Activated naive CD4-positive, alpha-beta T cell (primary cell): ENCODE measurements at places on chromosomes 5 and 9.

DNA sequence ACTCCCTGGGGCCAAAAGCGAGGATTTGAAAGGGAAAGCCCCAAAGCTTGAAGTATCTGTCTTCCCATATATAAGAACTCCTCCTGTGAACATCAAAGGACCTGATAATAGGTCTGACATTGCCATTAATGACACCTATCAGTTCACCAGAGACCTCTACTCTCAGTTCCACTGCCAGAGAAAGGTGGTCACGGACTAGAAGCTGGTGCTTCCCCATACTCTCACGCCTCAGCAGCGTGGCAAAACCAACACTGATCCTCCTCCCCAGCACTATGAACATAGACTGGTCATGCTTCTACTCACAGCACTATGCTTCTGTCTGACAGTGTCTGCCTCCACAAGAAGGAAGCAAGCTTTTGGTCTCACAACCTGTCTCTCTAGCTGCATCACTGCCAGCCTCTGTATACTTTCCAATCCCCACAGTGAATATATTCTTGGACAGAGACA, 37.9 kb downstream of the NRG2 start:
- no peak for DNase-seq

DNA sequence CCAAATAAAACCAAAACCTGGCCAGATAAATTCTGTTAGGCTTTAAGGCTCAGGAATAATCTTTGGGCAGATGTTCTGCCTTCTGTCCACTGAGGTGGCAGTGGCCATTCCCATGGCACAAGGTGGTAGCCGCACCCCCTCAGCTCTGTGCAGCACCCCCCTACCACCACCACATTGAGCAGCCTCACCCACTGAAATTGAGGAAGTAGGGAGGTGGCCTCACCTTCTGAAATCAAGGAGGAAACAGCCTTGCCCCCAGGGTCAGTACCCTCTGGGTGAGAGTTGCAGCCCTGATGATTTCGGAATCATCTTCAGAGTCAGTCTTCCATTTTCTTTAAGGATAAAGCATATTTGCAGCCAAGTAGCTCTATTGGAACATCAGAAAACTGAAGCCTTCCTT, 204.8 kb upstream of the PIK3R1 start:
- DNase-seq: no peak

DNA sequence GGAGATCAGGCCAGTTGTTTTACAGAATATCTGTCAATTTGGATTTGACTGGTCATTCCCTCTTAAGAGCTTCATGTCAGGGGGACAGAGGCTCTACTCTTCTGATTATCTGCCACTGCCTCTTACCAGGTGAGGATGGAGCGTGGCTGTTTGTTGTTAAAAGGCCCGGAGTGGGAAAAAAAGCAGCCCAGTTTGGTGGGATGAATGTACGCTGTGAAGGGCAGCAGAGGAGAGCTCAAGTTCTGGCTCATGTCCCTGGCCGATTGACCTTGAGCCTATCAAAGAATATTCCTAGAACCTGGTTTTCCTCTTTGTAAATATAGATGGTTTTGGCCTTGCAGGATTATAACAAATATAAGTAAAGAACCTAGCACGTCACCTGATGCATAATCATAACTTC, 16.3 kb upstream of the SHB start:
- no peak for DNase-seq

GRCh38 chr5:73838901-73839300, 212.9 kb downstream of the ARHGEF28 start:
- DNase-seq: no peak

GRCh38 chr9:96508227-96508940, 58.4 kb downstream of the HABP4 start:
- no peak for DNase-seq

GRCh38 chr5:125560476-125561225, 814.2 kb upstream of the ZNF608 start:
- DNase-seq: no peak

GRCh38 chr5:40914835-40915234, 5.5 kb downstream of the C7 start:
- no peak for DNase-seq

DNA sequence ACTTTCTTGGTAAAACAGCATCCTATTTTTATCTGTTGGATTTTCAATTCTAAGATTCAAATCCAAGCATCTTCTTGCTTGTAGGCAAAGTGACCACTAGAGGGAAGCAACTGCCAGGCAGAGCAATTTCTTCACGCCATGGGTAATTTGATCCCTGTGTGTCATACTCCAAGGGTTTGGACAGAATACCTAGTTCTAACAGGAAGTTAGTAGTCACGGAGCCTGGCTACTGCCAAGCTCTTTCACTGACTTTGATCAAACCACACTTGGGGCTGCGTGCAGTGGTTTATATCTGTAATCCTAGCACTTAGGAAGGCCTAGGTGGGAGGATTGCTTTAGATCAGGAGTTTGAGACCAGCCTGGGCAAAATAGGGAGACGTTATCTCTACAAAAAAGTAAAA, 473.6 kb upstream of the TNC start:
- no peak for DNase-seq

DNA sequence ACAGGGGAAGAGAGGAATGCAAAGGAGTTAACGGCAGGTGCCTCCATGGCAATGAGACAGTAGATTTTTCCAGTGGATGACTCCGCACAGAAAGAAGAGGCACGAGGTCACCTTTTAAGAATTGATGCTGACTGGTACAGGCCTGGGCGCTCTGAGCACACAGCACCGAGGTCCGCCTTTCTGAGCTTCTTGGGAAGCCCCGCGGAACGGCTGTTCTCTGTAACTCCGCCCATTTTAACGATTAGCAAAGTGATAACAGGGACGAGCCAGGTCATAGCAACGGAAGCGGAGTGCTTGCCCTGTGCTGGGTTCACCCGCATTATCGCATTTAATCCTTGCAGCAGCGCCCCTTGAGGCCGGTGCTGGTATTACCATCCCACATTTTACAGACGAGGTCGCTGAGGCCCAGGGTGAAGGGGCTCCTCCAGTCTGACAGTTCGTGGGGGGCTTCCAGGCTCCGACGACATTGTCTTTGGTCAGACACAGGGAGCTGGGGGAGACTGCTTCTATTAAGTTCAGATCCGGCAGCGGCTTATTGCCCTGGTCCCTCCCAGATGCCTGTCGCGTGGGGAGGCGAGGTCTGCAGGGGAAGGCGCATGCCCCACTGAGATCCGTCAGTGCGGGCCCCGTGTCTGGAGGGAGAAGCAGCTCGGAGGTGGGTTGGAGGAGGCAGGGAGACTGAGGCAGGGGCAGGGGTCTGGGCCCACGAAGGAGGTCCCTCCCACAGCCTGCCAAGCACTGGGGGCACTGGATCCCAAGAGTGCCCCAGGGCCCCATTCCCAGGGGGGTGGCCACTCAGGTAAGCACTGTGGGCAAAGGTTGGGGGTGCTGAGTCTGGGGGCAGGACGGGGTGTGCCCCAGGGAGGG, 22.3 kb upstream of the HMCN2 start:
- DNase-seq: peak; percentile 80

GRCh38 chr5:7391814-7392692, 3.9 kb upstream of the ADCY2 start:
- no peak for DNase-seq

- no peak for DNase-seq
Measured at GRCh38 chr5:154403776-154404387, 41.9 kb upstream of the SAP30L start.

DNA sequence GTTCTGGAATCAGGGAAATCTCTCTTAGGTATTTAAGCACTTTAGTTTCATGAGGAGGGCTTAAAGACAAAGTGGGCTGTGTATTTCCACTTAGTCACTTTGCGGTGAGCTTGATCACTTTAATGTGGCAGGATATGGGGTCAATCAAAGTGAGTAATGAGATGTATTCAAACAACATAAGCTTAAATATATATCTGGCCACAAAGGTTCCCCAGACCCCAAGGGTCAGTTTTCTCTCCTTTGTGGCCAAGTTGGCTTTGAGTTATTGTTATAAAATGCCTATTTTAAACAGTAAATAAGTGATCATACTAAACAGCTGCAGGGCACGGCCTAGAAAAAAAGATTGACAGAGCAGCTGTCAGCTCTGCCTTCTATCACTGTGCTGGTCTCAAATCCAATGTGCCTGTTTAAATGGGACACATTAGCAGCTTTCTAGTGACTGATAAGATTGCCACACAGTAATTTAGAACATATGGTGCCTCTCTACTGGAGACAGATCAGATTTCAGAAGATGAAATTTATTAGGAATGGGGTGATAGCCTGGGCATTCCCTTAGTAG, 363.9 kb downstream of the AGTPBP1 start:
- no peak for DNase-seq

DNA sequence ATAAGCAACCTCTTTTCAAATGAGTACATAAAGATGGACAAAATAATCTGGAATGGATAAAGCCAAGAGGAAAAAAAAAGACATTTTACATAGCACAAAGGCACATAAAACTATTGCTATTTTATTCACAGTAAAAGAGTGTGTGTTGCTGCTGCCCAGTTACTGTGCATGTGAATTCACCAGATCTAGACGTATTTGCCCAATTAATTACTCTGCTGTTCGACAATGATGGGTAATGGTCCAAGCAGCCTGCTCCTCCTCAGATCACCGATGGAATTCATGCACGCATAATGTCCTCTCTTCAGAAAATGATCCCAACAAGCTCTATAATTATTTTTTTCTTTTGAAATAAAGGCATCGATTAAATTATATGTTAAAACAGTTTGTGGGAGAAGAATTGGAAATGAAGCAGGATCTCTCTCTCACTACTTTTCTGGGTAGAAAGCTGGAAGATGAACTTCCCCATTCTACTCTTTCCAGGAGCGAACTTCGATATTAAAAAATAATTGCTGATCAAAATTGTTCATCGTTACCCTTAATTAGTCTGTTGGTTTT, 357.4 kb upstream of the CCNH start:
- DNase-seq: no peak

GRCh38 chr9:86434039-86434726, 80.0 kb upstream of the TUT7 start:
- DNase-seq: no peak

DNA sequence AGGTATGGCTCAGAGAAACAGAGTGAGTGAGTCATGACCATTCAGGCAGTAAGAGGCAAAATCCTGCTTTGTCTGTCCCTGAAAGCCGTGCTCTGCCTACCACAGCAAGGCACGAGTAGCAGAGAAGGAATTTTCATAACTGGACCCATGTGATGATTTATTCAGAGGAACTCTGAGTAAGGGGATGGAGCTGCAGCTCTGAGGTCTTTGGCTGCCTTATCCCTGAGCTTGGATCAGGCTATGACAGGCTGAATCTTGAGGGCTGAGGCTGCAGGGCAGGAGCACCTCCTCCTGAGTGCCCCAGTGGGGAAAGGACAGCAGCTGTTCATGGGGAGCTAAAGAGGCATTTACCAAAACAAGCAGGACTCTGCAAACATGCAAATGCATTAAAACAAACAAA, 183.4 kb downstream of the PAPPA start:
- DNase-seq: no peak

DNA sequence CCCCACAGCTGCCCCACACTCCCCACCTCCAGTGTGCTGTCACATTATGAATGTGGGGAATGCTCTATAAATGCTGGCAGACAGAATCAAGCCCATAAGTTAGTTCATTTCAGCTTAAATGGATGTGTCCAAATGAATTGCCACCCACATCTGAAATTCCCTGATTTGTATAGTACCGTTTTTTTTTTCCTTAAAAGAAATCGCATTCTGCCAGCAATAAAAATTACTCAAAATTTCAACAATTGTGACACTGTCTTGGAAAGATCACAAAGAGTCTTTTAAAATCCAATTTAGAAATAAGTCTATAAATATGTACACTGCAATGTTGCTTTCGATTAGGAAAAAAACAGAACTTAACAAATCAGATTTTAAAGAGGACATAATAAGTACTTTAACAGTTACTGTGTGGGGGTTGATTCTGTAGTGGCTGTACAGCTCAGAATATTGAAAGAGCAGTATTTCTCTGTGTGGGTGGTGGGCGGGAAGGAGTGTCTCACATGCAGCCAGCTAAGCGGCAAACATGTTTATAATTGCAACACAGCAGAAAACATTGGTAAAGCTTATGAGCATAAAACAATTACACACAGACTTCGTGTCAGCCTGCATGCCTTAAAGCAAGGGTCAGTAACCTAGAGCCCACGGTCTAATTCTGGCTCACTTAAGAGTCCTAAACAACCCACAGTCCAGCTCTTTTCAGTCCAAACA, 24.9 kb upstream of the CSNK1G3 start:
- DNase-seq: no peak

- DNase-seq: no peak
Measured at GRCh38 chr9:136803551-136804508, 3.9 kb upstream of the RABL6 start.

GRCh38 chr9:8693464-8693863, 893.9 kb upstream of the DMAC1 start:
- no peak for DNase-seq

GRCh38 chr5:147483961-147484707, 25.7 kb downstream of the DPYSL3 start:
- no peak for DNase-seq

DNA sequence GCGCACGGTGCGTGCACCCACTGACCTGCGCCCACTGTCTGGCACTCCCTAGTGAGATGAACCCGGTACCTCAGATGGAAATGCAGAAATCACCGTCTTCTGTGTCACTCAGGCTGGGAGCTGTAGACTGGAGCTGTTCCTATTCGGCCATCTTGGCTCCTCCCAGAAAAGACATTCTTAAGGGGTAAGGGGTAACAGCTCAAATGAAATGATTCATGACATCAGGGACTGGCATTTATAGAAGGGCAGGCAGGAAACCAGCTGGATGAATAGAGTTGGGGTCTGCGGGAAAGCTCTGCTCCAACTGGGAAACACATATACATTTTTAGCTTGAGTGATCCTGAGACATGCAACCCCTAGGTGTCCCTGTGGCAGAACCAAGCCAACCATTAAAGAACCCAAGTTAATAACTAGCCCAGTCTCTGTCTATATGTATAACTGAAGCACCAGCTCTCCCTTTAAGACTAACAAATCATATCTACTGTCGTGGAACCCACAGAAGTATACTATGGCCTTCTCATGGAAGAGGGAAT, 119.3 kb downstream of the LMNB1 start:
- DNase-seq: no peak

GRCh38 chr5:54278036-54278830, 32.1 kb downstream of the ARL15 start:
- DNase-seq: no peak

DNA sequence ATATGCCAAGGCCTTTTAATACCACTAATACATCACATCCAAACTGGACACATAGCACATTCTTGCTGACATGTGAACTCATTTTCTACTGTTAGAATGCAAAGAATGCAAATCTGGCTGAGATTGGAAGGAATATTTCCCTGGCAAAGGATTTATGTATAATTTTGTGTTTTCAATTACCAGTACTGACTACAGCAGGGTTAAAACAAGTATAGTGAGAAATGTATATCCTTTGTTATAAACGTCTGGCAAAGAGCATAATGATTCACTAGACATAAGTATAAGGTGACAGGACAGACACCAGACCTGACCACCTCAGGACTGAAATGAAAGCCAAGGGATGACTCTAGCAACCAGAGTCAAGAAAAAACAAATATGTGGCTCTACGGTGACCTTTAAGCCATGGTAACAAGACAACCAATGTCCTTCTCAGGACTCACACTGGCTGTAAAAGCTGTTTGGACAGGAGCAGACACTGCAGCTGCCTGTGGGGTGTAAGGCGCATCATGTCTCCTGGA, 95.0 kb downstream of the MRPS27 start:
- no peak for DNase-seq
